Stimulated activated CD8-positive, alpha-beta memory T cell treated with anti-CD3 and anti-CD28 coated beads, Interleukin-15, amount 100 ng/mL, for 4 hours (primary cell): ENCODE measurements at places on chromosomes 7 and 10.

DNA sequence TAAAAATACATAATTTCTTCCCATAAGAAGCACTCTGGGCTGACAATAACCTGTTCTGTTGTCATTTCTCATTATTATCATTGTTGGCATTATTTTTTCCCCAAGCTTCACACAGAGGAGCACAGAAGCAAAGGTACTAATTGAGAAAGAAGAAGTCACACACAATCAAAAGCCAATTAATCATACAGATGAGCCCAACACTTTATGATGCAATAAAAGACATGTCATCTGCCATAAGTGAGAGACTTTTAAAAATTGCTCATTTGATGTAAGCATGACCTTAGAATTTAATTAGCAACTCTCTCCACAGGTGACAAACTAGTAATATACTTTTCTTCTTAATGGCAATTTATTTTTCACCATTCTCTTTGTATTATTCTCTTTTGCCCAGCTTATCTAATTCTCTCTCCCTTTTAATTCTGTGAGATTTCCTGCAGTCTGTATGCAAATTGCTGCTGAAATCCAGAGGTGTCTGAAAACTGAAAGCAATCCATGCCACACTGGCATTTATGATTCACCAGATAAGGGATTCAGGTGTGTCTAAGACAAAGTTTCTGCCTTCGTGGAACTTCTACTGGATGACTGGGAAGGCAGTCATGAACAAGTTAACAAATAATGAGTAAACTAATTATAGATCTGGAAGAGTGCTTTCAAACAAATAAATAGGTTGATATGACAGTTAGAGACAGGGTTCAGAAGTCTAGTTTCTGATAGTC, 203.5 kb downstream of the CHCHD3 start:
- DNase-seq = no peak

DNA sequence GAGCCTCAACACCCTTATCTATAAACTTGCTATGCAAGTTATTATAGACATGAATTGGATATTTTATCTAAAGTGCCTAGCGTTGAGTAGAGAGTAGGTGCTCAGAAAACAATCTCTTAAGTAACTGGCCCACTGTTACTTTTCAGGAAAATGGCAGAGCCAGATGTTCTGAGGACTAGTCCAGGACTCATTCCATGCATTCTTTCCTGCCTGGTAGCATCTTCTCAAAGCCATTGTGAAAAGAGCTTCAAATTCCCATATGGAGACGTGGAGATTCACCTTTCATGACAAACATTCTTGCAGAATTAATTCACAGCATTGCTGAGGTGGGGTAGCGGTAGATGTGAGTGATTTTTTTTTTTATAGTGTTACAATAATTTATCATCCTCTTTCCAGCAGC, 35.9 kb upstream of the ITPRID1 start:
- DNase-seq = no peak

DNA sequence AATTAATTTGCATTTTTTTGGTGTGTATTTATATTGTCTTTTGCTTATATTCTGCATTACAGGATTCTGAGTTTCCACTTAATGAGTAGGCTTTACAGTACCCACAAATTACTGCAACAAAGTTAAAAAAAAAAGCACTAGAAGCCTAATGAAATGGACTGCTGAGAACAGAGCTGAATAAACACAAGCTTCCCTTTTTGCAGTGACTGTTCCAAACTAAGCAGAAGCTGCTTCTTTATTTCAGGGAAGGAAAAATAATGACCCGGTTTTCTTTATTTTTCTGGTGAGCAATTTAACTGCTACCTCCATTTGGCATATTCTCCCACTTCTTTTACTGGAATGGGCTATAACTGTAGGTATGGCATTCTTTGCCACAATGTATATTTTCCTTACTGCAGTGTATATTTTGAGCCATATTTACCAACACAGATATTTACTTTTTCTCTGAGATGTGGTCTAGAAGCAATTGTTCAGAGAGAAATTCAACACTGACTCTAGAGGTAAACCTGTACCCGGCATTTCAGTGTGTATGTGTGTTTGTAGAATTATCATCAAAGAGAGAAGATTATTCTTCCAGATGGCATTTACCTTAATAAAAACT, 56.9 kb downstream of the HDAC9 start:
- no peak for DNase-seq

DNA sequence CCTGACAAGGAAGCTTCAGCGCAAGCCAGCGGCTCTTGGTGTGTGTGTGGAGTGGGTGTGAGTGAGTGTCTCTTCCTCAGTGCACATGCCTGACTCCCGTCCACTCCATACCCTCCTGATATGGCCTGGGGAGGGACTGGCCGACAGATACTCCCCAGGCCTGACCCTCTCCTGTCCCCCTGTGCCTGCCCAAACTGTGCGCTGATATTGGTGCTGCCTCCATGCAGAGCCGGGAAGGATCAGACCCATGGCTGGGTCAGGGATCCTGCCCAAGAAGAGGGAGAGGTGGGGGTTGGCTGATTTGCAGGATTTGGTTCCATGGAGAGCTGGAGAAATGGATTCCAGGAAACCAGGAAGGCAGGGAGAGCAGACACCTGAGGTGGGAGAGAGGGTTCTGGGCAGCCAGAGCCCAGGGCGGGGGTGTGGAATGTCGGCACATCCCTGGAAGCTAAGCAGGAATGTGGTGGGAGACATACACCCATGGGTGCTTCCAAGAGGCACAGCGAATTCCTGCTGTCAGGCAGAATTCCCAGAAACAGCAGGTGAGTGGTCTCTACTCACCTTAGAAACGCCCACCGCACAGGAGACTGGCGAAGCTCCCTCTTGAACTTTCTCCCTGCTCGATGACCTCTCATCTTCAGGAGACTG, 6.3 kb downstream of the CALML5 start:
- DNase-seq = no peak

GRCh38 chr10:97703398-97704067, 10.0 kb upstream of the MARVELD1 start:
- DNase-seq = no peak

DNA sequence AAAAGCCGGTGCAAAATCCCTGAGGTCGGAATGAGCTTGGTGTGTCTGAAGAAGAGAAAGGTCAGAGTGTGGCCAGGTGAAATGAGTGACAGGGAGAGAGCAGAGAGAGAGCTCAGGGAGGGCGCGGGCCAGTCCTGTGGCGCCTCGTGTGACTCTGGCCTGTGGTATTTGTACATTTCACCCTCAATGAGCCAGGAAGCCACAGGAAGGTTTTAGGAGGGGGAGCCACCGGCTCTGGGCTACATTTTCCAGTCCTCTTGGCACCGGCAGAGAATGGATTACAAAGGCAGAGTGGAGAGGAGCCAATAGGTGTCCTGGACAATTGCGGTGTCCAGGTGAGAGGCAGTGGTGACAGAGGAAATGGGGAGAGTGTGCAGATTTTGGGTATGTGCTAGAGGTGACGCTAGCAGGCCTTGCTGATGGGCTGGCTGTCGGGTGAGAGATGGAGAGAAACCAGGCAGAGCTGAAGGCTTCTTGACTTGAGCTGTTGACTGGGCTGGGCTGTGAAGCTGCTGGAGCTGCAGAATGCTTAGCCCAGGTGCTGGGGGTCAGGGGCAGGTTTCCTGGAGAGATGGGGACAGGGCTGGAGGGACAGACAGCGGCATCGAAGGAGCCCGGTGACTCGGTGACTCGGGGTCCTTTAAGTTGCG, 38.1 kb downstream of the COL13A1 start:
- DNase-seq = no peak

DNA sequence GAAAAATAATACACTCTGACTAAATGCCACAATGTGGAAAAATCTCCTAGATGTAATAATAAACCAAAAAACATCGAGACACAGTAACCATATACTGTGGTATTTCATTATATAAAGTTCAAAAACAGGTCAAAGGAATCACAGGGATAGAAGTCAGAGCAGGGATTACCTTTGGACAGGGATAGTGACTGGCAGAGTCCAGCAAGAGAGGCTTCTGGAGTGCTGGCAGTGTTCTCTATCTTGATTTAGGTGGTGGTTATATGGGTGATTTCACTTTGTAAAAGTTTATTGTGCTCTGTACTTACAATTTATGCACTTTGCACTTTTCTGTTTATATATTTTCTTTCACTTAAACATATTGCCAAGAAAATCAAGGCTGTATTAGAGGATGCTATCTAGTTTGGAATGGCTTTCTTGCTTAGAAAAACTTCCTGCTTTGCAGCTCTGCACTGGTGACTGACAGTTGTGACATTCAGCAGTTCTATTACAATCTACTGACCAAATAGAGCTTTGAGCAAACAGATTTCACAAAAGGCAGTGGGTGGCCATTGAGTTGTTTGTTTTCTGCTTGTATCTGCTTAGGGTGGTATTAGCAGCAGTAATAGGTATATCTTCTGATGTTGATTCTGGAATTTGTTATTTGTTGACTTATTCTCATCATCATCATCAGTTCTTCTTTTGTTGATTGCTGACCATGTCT, 263.6 kb upstream of the LRGUK start:
- DNase-seq = no peak

GRCh38 chr7:6432781-6433180, 15.0 kb downstream of the DAGLB start:
- no peak for DNase-seq

DNA sequence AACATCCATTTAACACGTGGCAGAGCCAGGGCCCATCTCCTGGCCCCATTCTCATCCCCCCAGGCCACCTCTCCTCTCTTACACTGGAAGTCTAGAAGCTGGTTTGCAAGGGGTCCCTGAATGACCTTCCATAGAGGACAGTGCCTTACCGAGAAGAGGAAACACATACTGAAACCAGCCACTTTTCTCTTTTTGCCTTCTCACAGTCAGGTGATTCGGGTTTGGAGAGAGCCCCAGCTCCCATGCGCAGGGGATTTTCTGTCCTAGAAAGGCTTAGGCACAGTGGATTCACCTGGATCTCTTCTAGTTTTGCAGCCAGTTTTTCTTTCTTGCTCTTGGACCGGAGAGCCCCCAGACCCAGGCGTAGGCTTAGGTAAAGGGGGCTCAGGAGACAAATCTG, 334.1 kb upstream of the C7orf33 start:
- DNase-seq = no peak

DNA sequence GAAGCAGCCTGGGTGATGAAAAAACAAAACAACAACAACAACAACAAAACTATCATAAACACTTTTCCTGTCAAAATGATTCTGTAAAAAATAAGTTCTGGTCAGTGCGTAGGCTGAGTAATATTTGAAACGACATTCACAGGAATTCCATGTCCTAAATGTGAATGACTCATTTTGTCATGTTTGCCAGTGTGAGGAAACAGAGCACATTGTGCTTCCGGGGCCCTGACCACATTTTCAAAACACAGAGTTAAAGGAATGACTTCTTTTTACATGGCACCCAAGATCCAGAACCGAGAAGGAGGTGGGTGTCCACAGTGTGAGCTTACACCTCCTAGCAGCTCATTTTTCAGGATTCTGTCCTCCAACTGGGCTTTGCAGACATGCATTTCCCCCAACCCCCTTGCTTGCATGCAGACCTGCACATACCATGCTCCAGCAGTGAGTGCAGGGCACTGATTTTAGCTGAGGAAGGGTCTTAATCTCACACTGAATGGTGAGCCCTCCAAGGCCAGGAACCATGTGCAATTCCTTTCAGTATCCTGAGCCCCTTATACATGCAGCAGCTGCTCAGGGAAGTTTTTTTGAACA, 3.0 kb downstream of the CLRN3 start:
- no peak for DNase-seq

DNA sequence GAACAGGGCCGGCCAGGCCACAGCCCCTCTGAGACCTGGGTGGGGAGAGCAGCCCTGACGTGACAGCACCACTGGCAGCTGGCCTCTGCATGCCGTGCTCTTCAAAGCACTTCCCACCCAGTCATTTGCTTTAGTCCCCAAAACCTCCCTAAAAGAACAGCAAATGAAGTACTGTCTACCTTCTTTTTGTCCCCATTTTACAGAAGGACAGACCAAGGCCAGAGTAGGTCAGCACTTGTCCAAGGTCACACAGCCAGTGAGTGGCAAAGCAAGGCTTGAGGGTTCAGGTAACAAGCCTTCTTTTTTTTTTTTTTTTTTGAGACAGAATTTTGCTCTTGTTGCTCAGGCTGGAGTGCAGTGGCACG, 15.1 kb downstream of the ATP6V1F start:
- no peak for DNase-seq
